Activated naive CD4-positive, alpha-beta T cell treated with anti-CD3 and anti-CD28 coated beads, Interleukin-2, amount 10 ng/mL, durations not matched to agents 7 days and 5 days (primary cell): ENCODE measurements at places on chromosomes 11 and 22.
A peak's percentile ranks its signal among the peaks of the same experiment; 100 is the strongest.

GRCh38 chr11:72998676-72999075, 143.4 kb downstream of the FCHSD2 start:
- no peak for DNase-seq

DNA sequence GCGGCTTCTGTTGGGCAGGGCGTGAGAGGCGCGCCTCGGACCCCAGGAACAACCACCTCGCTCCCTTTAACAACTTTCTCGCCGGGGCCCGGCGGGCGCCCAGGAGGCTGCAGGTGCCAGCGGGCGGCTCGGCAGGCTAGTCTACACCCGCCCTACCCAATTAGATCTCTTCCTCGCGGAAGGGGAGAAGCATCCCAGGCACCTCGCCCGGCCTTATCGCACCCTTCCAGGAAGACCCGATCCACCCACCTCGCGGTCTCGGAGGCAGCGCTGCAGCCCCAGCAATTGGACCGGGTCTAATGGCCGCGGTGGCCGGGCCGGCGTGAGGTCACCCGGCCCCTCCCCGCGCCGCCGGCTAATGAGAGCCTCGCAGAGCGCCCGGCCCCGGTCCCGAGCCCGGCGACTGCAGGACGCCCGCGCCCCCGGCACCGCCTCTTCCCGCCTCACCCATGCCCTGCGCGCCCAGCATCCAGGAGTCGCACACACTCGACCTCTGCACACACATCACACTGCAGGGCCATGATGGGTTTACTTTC, at the start of gene PLAAT3:
TSS of gene PLAAT3 (minus strand) at position 298 of the 536 bp plus-strand sequence. CDS start 419 bp downstream, outside the sequence.
- DNase-seq = peak; percentile 50

DNA sequence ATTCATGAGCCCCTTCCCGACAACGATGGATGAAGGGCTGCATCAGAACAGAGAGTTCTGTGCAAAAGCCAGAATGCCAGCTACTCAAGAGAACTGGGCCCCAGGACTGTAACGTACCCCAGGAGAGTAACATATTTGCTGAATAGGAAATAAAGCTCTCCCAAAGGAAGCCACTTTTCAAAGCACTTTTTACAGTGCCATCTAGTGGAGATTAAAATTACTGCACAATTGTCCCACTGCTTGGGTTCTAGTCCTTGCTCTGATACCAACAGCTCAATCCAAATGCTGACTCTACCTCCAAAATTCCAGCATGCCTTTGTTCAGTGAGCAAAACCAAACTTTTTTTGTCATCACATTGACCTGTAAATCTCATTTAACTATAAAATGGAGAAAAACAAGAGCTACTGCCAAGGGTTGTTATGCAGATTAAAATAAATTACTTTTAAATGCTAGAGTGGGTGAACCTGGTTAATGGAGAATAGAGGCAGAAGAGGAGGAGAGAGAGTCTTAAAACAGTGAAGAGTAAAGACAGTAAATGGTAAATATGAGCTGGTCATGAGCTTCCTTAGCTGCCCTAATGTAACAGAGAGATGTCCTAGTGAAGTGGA, 87.6 kb upstream of the FSHB start:
- no peak for DNase-seq

GRCh38 chr11:64003807-64004589, 17.8 kb downstream of the OTUB1 start:
- no peak for DNase-seq

GRCh38 chr22:42972649-42973535, 42.1 kb downstream of the PACSIN2 start:
- DNase-seq = no peak

DNA sequence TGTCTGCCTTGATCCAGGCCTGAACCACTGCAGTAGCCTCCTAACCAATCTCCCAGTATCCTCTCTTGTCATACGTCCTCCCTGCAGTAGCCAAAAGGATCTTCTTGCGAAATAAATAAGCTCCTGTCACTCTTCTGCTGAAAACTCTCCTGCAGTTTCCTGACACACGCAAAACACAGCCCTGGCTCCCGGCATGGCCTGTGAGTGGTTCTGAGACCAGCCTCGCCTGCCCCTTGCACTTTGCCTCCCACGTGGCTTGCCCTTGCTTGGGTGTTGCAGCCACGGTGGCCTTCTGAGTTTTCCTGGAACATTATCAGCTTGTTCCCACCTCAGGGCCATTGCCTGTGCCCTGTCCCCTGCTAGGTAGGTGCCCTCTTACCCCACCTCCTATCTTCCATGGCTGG, 7.2 kb downstream of the ZC3H7B start:
- DNase-seq = no peak

DNA sequence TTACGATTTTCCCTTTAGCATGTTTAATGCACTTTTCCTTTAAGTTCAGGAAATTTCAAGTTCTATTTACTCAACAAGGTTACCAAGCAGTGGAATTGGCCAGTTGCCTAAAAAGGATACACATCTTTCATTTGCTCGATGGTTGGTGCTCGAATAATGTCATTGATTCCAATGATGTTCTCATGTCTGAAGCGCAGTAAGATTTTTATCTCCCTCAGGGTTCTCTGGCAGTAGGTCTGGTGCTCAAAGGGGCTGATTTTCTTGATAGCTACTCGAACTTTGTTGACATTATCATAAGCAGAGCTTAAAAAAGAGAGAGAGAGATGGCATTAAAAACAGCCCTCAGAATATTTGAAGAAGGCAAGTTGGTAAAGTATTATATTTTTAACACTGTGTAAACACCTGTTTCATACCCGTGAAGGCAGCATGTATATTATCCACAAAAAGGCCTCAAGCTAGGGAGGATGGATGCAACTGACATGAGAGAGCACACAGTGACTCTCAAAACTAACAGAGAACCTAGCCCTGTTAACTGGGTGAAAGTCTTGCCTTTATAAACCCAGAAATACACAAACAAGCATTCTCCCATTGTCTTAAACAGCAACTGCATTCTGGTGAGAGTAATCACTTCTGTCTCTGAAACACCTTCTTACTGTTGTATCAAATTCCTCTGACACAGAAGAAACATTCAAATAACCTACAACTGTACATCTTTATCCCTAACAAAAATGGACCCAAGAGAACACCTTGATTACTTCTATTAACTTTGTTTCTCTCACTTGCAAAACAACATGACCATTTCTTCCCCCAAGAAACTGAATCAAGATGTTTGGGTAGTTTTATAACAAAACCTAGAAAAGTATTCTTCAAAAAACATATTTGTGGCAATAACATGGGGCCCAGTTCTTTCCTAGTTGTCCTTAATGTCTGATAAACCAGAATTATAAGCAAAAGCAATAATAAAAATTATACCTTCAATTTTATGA, 59.6 kb downstream of the MAPK1 start:
- DNase-seq = no peak

- no peak for DNase-seq
Observed at GRCh38 chr11:34068111-34068510, 16.6 kb downstream of the CAPRIN1 start.

GRCh38 chr11:112613051-112613972, 347.9 kb upstream of the NCAM1 start:
- no peak for DNase-seq

GRCh38 chr22:30397656-30398635, 1.1 kb downstream of the SEC14L2 start:
- no peak for DNase-seq

- DNase-seq = no peak
Observed at GRCh38 chr22:46473021-46473779, 64.2 kb downstream of the CELSR1 start.

DNA sequence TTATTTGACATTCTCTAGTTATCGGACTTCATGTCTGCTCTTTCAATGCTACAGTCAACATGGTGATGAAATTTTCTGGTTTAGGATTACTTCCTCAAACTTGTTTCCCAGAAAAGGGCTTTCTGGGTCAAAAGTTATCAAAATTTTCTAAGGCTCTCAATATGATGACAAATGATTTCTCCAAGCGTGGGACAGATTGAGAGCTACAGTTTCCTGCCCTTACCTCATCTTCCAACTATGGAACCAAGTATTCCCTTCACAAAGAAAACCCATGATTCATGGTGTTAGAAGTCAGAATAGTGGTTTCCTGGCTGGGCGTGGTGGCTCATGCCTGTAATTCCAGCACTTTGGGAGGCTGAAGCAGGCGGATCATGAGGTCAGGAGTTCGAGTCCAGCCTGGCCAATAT, 17.8 kb downstream of the MYO18B start:
- no peak for DNase-seq

- DNase-seq = peak; percentile 70
Observed at GRCh38 chr11:117809236-117810055, 12.4 kb upstream of the DSCAML1 start.

- no peak for DNase-seq
Observed at GRCh38 chr11:124807660-124808270, 7.6 kb upstream of the MSANTD2 start.

DNA sequence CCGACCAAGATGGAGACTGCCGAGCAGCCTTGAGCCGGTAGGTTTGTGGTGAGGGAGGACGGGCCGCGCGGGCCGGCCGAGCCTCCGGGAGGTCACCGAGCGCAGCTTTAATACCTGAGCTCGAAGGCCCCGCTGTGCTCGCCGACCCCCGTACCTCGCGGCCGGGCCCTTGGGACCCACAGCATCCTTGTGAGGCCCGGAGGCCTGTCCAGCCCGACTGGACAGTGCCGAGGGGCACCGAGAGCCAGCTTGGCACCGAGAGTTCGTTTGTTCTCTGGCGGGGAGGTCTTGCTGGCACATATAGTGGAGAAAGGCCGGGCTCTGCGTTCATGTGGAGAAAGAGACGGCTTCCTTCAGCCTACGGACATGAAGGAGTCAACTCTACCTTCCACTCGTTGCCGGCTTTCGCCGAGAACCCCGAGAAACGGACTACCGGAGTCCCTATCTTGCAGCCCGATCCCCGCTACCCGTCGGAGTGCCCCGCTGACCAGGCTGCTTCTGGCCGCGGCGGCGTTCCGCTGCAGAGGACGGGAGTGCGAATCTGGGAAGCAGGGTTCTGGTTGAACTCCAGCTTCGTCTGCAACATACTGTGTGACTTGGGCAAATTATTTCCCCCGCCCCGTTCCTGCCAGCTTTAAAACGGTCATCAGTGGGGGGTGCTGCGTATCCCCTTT, 349 bp downstream of the TSSC4 start:
- peak; percentile 43 for DNase-seq

DNA sequence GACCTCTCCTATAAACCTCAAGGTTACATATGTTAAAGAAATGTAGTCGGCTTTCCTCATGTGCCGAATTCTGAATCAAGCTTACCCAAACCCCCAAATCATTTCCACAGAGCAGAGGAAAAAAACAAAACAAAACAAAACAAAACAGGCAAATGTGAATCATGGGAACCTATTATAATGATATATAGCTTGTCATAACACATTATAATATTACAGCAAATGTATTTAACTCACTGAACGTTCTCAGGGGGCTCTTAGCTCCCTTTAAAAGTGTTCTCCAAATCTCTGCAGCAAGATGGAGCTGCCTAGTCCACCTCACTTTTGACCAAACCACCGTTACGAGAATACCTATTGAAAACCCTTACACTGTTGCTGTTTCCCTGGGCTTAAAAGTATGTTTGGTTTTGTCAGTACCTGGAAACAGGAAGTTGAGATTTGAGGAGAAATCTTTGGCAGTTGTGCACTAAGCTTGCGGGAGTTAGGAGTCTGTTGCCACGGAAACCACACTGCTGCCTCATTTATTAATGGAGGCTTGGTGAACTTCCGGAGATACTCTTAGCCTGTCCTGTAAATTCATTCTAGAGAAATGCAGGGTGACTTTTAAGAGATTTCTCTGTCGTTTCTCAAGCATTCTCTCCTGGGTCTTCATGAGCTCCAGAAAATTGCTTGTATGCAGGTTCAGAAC, 167.0 kb upstream of the RASSF10 start:
- DNase-seq = no peak

- no peak for DNase-seq
Observed at GRCh38 chr11:34616830-34617504, 3.9 kb upstream of the EHF start.
